ENCODE measurements at places on chromosomes 1 and 21.

- DNase-seq = no peak
These were observed 18.8 kb upstream of the PKP1 start for GRCh38 chr1:201264554-201264953.

DNA sequence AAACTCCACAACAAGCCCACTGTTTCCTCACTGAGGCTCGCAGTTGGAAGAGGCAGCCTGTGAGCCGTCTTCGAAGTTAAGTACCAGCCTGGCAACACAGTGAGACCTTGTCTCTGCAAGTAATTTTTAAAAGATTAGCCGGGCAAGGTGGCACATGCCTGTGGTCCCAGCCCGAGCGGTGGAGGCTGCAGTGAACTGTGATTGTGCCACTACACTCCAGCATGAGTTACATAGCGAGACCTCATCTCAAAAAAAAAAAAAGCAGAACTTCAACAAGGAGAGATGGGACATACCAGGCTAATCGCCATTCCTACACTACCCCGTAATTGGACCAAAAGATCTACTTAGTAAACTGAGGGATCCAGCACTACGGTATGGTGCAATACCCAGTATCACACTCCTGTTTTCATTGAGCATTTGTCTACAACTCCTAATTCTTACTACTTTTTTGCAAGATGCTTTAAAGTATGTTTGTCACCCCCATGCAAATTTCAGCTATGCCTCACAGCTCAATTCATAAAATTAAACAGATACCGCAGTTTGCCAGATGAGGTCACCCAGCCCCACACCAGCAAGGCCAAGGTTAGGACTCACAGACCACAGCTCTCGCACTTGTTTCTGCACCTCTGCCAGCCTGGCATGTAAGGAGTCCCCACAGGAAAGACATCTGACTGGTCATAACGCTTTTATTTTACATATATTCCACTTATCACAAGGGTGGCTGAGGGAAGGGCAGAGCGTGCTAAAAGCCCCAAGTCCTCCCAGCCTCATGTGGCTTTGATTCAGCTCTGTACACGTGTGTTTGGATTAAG, 21.0 kb downstream of the SDE2 start:
- no peak for DNase-seq

- DNase-seq = no peak
These were observed 858 bp downstream of the LACTBL1 start for GRCh38 chr1:22971611-22972405.

DNA sequence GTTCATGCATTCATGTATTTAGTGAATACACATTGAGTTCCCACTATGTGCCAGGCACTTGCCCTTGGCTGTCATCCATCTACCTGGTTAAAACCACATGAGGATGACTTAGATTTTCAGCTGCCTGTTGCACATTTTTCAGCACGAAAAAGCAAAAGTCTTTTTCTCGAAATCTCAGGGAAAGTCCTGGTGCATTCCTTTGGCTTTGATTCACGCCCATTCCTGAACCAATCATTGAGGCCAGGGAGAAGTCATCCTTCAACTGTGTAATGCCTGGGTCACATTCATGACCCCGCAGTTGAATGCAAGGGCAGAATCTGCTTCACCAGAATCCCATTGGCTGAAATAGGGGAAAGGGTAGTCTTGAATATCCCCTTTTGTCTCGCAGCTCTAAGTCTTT, 84.4 kb downstream of the RNF220 start:
- DNase-seq = no peak

DNA sequence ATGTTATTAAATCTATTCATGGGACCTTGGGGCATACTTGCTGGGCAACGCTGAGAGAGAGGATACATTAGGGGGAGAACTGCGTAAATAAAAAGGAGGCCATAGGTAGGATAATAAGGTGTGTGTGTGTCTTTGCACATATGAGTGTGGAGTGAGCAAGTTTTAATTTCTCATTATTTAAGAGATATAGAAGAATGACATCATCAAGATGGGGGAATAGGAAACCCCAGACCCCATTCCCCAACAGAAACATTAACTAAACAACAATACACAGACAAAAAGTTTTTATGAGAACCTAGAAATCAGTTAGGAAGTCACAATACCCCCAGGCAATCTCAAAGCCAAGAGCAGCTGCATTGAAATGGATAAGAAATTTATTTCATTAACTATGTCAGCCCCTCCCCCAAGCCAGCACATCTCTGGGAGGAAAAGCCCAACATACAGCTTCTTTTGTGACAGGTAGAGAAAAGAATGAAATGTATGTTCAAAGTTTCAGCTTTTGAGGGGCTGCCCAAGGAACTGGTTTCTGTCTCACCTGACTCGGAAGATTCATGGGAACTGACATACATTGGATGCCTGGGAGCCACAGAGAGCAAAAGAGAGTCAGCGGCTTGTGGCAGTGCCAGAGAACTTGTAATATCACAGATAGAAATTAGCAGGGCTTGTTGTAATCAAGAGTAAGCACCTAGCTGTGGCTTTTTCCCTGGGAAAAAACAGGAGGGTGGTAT, 234.3 kb upstream of the NFIA start:
- DNase-seq = no peak

- DNase-seq = no peak
These were observed 3.0 kb downstream of the TFF2 start for GRCh38 chr21:42347601-42348327.

DNA sequence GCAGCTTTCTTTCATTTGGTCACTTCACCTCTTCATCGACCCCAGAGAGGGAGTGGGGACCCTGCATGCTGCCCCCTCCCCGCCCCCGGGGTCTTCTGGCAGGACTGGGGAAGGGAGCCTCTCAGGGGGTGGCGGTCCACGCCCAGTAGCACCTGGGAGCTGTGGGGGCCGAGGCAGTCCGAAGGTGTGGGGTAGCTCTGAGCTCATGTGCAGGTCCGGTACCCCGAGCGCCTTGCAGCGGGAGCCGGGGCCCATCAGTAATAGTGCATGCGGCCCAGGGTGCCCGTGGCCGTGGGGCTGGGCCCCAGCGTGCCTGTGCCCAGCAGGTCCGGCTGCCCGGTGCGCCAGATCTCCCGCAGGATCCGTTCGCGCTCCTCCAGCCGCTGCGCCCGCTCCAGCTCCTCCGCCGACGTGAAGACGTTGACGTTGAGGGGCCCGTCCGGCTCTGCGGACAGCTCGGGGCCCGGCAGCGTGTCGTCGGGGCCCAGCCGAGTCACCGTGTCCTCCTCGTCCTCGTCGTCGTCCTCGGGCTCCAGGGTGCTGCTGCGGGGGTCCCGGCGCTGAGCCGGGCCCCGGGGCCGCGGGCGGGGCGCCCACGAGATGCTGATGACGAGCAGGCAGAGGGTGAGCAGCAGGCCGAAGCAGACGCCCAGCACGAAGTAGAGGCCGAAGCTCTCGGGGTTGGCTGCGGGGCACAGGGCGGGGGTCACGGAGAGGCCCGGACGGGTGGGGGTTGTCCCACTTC, 1.2 kb downstream of the EVA1B start:
- no peak for DNase-seq

GRCh38 chr1:21655748-21656147, 13.4 kb downstream of the RAP1GAP start:
- DNase-seq = no peak

DNA sequence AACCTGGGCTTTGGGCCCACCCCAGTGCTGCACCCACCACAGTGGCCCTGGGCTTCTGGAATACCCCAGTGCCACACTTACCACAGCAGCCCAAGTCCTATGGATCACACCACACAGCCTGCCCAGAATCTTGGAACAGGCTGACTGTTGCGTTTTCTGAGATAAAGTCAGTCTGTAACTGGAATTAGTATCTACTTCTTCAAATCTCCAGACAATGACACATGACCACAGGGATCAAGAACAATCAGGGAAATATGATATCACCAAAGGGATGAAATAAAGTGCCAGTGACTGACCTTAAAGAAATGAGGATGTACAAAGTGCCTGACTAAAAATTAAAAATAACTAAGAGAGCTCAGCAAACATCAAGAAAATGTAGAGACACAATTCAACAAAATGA, 239.7 kb upstream of the PLD5 start:
- no peak for DNase-seq

GRCh38 chr1:1161683-1162079, 12.0 kb upstream of the TTLL10 start:
- no peak for DNase-seq

GRCh38 chr1:33163621-33164519, 18.0 kb downstream of the TRIM62 start:
- DNase-seq = no peak

DNA sequence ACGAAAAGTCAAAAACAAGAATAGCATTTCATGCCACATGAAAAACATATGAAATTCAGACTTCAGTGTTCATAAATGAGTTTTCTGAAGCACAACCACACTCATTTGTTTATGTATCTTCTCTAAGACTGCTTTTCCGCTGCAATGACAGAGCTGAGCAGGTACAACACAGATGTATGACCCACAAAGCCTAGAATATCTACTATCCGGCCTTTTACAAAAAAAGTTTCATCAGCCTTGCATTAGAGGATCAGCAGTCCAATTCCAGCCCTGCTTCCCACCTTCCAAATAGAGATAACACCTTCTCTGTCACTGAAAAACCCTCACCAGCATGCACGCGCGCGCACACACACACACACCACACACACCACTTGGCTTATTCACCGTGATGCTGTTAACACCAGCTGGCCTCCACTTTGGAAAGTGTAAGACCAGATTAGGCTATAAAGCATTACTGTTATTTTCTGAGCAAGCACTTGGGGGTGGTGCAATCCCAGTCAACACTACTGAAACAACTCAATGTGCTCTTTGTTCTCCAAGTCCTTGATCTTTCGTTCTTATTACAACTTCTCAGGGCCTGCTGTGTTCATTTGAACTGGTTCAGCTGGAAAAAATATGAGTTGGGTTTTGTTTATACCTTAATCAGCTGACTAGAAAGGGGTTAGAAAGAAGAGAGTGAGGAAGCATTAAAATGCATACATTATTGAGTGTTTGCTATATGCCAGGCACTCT, 90.0 kb downstream of the GLUL start:
- DNase-seq = no peak

- DNase-seq = no peak
These were observed 245.2 kb downstream of the TRABD2B start for GRCh38 chr1:47751996-47752451.

GRCh38 chr1:191575746-191576145, 582.5 kb upstream of the RGS18 start:
- DNase-seq = no peak

- DNase-seq = no peak
These were observed 15.2 kb downstream of the HENMT1 start for GRCh38 chr1:108645564-108646184.

DNA sequence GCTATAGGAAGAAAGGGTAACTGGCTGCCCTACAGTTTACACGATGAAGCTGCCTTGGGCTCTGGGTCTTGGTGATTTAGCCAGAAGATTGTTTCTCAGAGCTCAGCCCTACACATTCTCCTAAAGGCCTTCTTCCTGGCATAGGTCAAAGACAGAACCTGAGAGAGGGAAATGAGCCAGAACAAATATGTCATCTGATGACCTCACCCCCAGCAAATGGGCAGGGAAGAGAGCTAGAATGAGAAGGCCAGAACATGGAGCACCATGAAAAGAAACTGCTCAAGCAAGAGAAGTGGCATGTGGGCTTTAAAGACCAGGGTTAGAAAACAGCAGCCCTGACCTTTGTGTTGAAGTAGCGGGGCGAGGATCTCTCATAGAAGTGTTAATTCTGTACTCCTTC, 5.5 kb upstream of the ILDR2 start:
- no peak for DNase-seq

DNA sequence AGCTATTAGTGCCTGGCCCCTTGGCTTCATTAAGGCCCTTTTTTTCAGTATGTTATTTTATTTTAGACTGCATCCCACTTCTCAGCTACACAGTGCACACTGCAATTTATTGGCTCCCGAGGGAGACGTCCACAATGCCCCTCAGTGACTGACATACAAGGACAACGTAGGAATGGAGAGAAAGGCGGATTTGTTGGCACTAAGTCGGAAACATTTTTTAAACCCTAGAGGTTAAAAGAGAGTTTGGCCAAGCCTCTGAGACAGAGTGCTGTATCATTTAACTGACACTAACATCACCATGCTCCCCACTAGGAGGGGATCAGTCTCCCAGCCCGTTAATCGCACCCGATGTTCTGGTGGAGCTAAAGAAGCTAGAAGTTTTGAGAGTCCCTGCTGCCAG, 45.7 kb upstream of the FOXD3 start:
- no peak for DNase-seq

DNA sequence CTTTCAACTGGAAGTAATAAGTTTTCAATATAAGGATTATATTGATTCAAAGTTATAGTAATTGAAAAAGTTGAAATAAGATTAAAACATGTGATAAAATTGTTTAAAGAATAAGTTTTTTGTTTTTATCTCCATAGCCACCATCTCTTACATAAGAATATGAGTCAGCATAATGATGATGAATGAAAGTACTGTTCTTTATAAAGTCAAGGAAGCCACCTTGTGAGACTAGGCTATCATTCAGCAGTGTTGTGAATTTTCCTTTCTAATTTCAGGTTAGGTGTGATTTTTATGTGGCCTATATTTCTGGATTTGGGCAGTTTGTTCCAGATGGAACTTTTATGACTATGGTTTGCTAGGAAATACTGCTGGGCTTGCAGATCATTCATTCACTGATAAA, 22.4 kb upstream of the ASB17 start:
- no peak for DNase-seq

GRCh38 chr1:93763704-93764365, 82.2 kb upstream of the BCAR3 start:
- no peak for DNase-seq

DNA sequence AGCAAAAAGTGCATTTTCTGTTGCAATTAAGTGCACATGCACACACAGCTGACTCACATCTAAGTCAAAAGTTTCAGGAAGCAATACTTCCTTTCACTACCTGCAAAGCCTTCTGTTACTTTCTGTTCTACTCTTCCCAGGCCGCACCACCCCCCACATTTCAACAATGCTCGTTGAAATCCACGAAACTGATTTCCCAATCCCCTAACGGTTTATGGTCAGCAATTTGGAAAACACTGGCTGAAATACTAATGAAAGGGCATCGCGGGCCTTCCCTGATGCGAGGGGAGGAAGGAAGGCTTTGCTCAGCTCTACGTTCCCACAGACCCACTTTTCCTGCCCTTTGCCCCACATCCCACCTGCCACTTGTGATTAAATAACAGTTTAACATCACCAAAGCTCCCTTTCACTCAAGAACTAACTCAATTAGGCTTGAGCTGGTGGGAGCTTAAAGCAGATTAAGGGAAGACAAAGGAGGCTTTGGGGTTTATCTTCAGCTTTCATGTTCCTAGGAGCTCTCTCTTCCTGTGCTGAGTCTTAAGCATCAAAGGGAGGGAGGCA, 243.2 kb upstream of the RAB4A start:
- DNase-seq = no peak

GRCh38 chr1:40017951-40018575, 22.5 kb upstream of the CAP1 start:
- DNase-seq = no peak

- DNase-seq = no peak
These were observed 160.8 kb upstream of the C1orf174 start for GRCh38 chr1:4060850-4061249.

DNA sequence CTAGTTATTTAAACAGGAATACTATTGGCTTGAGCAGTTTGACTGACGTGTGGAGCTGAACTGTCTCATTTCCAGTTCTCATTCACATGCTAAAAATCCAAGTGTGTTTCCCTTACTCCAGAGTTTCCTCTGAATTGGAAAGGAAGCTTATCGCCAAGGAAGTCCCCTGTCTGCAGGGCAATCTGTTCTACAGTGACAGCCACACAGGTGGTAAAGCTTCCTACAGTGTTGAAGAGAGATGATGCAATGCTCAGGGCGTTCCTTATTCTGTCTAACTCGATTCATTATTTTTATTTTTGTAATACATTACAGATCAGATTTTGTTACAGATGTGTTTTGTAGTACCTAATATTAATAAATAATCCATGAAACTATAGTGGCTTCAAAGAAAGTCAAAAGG, 41.3 kb downstream of the ADAMTS5 start:
- no peak for DNase-seq
